Nephron progenitor cell (in vitro differentiated cells): ENCODE measurements at places on chromosomes 1 and 21.

DNA sequence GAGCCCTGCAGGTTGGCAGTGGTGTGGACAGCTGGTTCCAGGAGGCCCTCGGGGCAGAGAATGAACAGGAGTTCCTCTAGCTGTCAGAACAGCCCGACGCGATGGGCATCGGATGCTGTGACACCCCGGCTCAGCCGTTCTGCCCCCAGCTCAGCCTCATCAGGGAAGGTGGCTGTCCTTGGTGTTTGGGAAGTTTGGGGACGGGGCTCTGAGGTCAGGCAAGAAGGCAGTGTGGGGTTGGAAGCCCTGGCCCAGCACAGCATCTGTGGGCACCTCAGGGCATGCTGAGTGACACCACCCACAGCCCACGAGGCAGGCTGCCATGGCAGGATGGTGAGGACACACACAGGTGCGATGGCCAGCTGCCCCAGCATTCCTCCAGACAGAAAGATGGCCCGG lies 40.9 kb upstream of the CCDC27 start:
- no peak for DNase-seq

DNA sequence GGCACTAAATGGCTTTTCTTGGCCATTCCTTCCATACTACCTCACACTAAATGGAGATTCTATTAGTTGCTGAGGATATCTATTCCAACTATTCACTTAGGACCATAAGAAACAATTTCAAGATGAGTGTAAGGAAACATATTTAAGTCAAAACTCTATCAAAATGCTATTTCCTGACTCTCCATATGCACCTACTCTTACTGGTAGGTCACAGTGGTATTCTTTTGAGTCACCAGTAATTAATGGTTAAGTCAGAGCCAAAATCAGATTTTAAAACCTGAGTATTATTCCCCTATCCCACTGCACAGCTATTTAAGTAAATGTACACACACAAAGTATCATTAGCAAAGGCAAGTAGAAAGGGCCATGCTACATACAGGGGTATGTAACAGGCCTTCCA lies 50.3 kb downstream of the ARID4B start:
- DNase-seq, result no peak

DNA sequence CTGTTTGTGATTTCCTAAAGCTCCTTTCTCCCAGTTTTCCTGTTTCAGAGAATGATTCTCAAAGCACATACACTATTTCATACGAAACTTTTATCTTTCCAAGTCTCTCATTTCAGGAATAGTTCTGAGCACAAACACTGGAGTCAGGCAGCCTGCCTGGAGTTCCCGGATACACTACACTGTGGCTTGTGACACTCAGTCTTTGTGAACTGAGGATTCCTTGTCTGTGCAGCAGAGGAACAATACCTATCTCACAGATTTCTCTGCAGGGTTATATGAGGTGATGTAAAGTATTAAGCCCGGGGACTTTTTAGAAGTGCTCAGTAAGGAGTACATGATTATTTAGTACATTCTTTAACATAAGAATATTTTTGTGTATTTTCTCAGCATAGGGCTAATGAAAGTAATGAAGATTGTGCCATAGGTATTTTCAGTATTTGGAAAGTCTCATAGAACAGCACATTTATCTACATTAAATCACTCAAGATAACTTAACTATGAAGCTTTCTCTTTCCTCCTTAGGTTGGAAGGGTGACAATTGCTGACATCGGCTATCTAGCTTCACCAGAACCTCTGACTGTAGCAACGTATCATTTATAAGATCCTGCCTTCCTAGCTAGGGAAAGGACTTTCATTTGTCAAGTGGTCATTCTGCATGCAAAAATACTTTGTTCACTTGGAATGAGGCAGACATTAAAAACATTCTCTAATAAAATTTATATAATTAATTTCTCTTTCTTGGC lies 12.9 kb downstream of the GBP2 start:
- no peak for DNase-seq

GRCh38 chr21:42532466-42533181 lies 19.0 kb downstream of the SLC37A1 start:
- no peak for DNase-seq

DNA sequence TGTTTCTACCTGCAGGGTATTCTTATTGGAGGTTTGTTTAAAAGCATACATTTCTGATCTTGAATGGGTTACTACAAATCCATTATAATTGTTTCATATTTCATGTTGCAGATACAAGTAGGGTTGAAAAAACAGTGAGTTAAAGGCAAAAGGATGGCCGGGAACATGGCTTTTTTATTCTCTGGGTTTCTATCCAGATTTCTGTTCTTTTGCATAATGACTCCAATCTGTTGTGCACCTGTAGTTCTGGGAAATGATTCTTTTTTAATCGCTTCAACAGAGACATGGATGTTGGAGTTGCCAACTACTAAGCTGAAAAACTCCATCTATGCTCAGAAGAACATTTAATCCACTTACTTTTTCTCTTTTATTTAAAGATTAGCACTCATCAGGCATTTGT lies 2.7 kb upstream of the ADAMTS1 start:
- no peak for DNase-seq

GRCh38 chr21:35172231-35172630 lies 123.1 kb upstream of the RUNX1 start:
- no peak for DNase-seq

GRCh38 chr1:187018291-187018690 lies 189.5 kb downstream of the PLA2G4A start:
- no peak for DNase-seq

GRCh38 chr1:200901796-200902444 lies 7.2 kb downstream of the INAVA start:
- DNase-seq, result no peak

- no peak for DNase-seq
Measured at GRCh38 chr1:86169625-86170024, 13.1 kb upstream of the COL24A1 start.

DNA sequence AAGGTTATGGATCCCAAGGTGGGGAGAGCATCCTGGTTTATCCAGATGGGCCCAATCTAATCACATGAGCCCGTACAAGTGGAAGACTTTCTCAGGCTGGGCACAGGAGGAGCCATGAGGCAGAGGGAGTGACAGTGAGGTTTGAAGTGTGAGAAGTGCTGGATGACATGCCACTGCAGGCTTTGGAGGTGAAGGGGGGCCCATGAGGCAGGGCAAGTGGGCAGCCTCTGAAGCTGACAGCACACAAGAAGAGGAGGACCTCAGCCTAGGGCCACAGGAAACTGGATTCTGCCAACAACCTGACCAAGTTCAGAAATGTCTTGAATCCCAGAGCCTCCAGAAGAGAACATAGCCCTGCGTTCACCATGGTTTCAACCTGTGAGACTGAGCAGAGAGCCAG lies 311.6 kb downstream of the DISC1 start:
- no peak for DNase-seq

DNA sequence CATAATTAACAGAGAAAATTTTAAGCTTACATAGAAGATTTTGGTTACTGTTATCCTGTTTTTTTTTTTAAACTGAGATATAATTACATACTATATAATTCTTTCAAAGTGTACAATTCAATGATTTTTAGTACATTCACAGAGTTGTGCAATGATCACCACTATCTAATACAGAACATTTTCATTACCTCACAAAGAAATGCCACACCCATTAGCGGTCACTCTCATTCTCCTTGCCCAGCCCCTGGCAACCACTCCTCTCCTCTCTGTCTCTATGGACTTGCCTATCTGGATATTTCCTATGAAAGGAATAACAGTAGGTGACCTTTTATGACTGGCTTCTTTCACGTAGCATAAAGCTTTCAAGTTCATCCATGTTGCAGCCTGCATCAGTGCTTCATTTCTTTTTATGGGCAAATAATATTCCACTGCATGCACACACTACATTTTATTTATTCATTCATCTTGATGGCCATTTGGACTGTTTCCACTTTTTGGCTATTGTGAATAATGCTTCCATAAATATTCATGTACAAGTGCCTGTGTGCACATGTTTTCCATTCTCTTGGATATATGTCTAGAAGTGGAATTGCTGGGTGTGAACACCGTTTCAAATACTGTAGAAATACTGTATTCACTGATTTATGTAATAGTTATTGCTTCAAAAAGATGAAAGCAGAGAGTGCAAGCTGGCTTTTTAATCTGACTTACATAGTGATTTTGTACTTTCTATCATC lies 26.5 kb downstream of the TAF5L start:
- no peak for DNase-seq

GRCh38 chr1:111085676-111086075 lies 54.2 kb downstream of the DRAM2 start:
- DNase-seq, result no peak
